ENCODE measurements at places on chromosomes 6 and 20.

- DNase-seq = no peak
These were observed 611.2 kb downstream of the UTRN start for GRCh38 chr6:144896289-144896688.

DNA sequence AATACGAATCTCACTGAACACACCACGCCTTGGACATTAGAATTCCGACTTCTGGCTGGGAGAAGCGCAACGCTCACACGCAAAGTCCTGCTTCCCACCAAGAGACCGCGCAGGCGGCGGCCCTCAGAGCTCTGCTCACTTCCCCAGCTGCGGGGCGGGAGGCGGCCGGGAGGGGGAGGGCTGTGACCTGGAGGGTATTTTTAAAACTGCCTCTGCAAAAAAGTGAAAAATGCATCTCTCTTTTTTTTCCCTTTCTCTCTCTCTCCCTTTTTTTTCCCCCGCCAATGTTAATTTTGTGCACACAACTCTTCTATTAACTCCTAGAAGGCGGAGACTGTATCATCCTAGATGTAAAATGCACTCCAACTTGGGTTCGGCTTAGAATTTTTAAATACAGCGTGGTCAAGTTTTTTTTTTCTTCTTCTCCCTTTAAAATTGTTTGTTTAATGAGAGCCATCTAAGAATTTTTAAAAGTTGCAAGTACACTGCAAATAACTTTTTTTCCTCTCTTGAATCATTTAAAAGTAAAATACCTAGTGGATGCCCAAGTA is 66.4 kb downstream of the STX11 start:
- no peak for DNase-seq

DNA sequence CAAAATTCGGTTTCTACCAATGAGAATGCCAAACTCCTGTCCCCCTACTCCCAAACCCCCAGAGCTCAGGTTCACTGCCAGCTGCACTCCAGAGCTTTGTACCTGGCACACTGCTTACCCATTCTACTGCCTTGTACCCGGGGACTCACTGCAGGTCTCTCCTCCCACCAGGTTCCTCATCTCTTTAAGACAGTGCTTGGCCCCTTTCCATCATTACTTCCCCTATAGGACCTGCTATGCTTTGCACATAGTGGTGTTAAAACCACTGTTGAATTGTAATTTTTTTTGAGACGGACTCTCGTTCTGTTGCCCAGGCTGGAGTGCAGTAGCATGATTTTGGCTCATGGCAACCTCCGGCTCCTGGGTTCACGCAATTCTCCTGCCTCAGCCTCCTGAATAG is 25.9 kb downstream of the LYRM4 start:
- DNase-seq = no peak

DNA sequence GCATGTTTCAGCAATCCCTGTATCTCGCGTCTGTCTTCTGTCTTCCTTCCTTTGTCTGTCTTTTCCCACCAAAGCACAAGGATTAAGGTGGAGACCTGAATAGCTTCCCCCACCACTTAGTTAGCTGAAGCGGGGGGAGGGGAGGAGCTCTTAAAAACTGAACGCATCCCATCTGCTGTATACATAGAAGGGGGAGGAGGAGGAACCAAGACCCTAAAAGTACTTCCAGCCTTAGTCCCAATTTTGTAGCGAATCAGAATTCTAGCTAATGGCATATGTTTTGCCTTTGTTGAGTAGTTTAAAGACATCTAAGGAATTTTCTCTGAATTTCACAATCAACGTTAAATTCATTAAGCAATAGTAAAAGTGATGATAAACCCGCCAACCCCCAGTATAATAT is 47.9 kb downstream of the GNAS start:
- no peak for DNase-seq
